Activated T-helper 1 cell treated with anti-CD3 and anti-CD28 coated beads, Interleukin-2, amount 50 U/mL, for 16 hours (primary cell): ENCODE measurements at places on chromosomes 3 and 15.

DNA sequence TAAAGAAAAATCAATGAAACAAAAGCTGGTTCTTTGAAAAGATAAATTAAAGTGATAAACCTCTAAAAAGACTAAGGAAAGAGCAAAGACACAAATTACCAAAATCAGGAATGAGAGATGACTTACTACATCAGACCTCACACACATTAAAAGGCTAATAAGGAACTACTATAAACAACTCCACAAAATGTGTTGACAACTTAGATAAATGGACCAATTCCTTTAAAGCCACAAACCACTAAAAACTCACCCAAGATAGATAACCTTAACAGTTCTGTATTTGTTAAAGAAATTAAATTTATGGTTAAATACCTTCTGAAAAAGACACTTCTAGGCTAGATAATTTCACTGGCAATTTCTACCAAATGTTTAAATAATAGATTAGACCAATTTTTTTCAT lies 170.4 kb downstream of the SMAD6 start:
- DNase-seq: no peak

GRCh38 chr3:130621824-130622223 lies 104.8 kb downstream of the COL6A6 start:
- DNase-seq: no peak

- DNase-seq: no peak
Measured at GRCh38 chr15:90001062-90001682, at the start of gene ZNF710. Gene ZNF710, plus strand, starts transcription at chr15:90001324. Its CDS starts 65,814 bp downstream, at chr15:90067138.

DNA sequence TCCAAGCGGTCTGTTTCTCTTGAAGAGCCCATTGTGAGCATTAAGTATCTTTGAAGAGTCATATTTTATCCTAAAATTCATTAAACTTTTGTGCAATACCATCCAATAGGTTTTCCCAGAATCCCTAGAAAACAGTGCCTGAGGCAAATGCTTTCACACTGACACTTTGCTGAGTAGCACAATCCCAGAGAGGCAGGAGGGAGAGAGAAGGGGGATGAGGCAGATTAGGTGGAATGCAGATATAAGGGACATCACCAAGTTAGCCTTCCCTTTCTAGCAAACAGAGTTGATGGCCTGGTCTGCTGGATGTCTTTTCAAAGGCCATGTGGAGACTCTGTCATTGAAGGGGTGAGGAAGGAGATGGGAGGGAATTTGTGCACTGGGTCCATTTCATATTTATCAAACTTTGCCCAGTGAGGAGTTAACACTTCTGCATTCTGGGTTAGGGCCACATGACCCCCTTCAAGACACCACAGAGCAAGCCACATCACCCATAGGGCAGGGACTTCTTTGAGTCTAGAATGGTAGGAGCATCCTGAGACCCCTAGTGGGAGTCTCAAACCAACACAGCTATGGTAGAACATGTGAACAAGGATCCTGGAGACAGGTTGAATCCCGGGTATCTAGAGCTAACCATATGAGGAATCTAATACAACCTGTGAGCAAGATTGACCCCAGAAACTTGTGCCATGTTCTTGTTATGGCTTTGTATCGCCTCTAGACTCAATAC lies 32.0 kb upstream of the SEMA6D start:
- no peak for DNase-seq

- DNase-seq: no peak
Measured at GRCh38 chr3:134722969-134723368, 72.1 kb upstream of the EPHB1 start.

- peak; percentile 63 for DNase-seq
Measured at GRCh38 chr15:44726568-44727484, 9.5 kb upstream of the TRIM69 start.

DNA sequence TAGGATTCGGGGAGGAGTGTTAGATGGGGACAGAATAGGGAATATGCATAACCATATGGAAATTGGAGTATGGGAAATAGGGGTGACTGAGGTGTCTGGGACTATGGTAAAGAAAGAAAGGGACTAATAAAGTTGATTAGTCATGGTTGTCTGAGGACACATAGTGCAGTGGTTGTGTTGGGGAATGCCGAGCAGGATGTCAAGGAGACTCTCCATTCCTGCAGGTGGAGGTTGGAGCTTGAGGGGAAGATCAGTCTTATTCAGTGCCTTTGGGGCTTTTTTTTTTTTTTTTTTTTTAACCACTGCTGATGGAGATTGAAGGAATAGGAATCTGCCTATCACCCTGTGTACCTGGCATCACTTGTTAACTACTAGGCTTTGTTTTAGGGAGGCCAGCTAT lies 10.8 kb downstream of the NMD3 start:
- DNase-seq: no peak

DNA sequence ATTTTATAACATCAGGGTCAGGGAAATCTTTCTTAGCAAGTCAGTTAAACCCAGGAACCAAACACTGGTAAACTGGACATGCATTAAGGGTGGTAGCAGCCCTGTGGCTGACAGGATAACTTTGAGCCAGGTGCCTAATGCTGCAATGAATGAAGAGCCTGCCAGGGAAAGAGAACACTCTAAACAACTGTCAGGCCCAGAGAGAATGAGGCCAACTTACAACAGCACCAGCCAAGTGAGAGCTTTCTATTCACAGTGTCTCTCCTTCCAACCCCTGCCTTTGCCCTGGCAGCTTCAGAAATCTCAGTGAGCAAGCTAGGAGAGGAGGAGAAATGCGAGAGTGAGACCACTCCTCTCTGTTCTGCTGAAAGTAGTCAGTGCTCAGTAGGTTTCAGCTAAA lies 50.4 kb upstream of the ATP2C1 start:
- DNase-seq: no peak

- DNase-seq: no peak
Measured at GRCh38 chr3:33363113-33363800, 76.9 kb downstream of the UBP1 start.

DNA sequence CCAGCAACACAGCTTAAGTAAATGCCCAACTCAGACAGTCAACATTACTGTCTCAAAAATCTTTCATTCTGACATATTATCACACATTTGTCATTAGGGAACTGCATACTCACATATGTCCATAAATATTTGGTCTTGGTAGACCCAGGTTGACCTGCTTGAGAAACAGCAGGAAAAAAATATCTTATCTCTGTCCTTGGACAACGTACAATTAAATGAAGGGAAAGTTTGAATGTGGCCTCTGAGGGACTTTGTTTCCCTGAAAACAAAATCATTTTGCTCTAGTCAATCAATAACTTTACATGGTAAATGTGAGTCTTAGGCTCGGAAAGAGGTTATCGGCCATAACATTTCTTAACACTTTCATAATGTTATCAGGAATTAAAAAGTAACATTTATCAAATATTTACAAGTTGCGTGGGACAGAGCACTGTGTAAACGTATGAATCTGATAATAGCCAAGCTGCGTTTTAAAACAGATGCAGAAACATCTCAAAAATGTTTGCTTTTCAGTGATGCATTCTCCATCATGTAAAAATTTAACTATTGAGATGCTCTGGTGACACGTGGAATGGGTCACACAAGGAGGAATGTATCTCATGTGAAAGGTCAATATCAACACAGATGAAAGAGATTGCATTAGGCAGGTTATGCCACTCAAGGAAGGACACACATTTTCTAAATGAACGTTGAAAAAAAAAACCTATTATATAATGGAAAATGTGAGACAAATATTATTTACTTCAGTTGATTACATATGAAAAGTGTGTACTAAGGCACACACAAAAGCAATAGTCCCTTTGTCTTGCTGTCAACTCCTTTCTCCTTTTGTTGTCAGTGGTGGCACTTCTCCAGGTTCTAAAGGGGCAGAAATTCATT lies 304.4 kb downstream of the WDR72 start:
- no peak for DNase-seq

DNA sequence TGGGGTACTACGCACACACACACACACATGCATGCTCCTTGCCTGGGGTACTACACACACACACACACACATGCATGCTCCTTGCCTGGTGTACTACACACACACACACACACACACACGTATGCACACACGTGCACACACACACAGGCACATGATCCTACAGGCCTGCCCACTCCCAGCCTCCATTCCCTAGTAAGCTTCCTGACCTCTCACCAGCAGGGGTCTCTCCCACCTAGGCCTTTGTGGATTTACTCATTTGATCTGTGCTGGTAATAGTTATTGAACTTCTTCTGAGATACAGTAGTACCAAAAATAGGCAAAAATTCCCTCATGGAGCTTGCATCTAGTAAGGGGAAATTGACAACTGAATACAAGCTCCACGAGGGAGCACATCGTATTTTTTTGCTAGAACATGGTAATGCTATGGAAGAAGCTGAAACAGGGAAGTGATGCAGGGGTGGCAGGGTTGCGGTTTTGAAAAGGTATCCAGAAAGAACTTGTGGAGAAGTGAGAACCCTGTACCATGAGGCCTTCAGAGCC lies 19.1 kb downstream of the TTC21A start:
- DNase-seq: no peak

DNA sequence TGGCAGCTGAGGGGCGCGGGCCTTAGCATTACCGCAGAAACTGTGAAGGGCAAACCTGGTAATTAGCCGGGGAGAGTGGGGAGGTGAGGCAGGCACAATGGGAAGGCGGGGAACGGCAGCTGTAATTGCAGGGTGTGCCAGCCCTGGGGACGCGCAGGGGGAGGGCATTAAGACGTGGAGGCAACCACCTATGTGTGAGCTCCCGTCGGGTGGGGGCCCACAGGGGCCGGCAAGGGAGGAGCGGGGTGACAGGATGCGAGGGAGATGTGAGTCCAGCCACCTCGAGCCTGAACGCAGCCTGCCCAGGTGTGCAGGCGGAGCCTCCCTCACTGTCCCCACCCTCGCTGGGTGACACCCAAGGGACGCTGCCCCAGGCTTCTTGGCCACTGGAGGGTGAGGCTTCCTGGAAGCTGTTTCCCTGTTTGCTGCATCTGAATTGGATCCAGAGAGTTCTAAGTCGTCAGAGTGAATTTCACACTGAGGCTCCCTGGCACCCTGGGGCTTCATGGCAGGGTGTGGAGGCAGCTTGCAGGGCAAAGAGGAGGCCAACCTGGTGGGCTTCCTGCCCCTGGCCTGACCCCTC lies 130.6 kb upstream of the MEF2A start:
- no peak for DNase-seq
